Activated CD4-positive, alpha-beta T cell treated with anti-CD3 and anti-CD28 coated beads for 48 hours (primary cell): ENCODE measurements at places on chromosomes 11 and 22.

DNA sequence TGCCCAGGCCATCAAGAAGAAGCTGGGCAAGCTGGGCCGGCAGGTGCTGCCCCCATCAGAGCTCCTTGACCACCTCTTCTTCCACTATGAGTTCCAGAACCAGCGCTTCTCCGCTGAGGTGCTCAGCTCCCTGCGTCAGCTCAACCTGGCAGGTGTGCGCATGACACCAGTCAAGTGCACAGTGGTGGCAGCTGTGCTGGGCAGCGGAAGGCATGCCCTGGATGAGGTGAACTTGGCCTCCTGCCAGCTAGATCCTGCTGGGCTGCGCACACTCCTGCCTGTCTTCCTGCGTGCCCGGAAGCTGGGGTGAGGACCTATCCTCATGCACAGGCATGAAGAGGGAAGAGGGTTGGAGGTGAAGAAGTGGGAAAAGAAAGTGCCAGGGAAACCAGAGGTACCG is 5.3 kb upstream of the NHERF4 start:
- DNase-seq, result no peak

- no peak for DNase-seq
Observed at GRCh38 chr11:94855666-94856065, 87.5 kb downstream of the AMOTL1 start.

- peak; percentile 82 for DNase-seq
Observed at GRCh38 chr22:43385770-43386641, 25.8 kb upstream of the MPPED1 start.

DNA sequence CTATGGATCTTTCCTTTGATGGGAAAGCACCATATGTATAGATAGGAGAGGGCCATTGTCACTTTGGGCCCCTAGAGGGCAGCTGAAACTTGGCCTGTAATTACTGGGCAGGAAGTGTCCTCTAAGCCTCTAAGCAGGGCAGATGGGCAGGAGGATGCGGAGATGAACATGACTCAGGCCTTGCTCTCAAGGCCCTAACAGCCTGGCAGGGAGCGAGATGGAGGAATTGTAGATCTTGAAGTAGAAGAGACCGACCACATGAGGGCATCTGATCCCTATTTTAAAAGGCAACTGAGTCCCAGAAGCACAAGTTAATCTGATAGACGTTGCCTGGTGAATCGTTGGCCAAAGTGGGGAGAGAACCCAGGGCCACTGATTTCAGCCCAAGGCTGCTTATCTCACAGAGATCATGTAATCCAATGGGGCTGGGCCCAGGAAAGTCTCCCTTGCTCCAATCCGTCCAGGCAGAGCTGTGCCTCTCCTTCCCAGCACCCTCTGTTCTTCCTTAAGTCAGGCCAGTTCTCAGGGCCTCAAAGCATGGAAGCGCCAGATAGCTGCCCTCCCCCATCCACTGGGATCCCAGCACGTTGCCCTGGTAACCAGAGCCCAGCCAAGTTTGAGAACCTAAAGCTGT is 2.5 kb upstream of the SEPTIN3 start:
- DNase-seq, result peak; percentile 55

- peak; percentile 1 for DNase-seq
Observed at GRCh38 chr22:49765091-49765771, 62.4 kb downstream of the BRD1 start.

- no peak for DNase-seq
Observed at GRCh38 chr11:110185121-110185591, 92.0 kb downstream of the ZC3H12C start.

- DNase-seq, result peak; percentile 72
Observed at GRCh38 chr11:86632499-86633269, 39.7 kb downstream of the ME3 start.

DNA sequence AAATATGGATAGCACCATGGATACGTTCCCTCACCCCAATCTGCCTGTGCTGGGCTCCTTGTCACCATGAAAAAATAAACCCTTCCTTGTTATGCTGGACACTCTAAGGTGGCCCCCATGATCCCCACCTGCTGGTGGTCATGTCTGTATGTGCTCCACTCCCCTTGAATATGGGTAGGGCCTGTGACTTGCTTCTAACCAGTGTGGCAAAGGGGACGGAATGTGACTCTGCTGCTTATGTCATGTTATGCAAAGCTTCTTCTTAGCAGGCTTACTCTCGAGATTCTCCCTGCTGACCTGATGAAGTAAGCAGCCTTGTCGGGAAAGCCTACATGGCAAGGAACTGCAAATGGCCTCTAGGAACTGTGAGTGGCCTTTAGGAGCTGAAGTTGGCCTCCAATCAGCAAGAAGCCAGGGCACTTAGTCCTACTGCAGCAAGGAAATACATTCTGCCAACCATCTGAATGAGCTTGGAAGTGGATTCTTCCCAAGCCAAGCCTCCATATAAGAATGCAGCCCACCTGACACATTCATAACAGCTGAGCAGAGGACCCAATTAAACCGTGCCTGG is 159.9 kb downstream of the CCDC34 start:
- no peak for DNase-seq

DNA sequence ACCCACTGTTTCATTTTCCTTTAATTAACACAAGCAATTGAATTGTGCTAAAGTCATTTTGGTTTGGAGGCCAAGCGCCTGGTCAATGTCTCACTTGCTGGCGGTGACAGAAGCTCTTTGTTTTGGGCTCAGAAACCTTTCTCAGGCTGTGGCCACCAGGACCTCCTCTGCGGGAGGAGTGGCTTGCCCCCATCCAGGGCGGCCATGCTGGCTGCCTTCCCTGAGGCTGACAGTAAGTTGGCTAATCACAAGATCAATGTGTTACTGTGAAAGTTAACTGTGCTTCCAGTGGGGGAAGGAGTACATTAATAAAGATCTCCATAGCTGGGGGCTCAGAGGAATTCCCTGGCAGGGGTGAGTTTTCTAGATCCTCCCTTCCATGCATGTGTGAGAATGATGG is 1074.5 kb downstream of the NTM start:
- no peak for DNase-seq

- peak; percentile 74 for DNase-seq
Observed at GRCh38 chr22:29202212-29203192, 3.2 kb upstream of the EMID1 start.

GRCh38 chr11:2951231-2952110 is 22.3 kb upstream of the PHLDA2 start:
- no peak for DNase-seq

DNA sequence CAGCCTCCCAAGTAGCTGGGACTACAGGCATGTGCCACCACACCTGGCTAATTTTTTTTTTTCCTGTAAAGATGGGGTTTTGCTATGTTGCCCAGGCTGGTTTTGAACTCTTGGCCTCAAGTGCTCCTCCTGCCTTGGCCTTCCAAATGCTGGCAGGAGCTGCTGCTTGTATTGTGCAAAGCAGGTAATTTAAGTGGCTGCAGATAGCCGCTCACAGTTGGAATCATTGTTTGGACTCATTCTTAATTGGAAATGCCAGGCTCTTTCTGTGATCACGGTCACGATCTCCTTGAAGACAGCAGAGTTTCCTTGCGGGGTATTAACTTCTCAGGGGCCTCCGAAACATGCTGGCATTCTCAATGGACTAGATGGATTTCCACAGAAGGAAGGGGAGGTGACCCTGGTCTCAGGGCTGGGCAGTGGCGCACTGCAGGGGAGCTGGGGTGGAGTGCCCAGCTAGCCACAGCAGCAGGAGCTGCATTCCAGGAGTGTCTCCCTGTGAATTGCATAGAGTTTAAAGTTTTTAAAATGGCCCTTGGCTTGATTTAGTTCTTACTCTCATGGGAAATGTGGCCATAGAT is 136.1 kb downstream of the MORC2 start:
- no peak for DNase-seq

- DNase-seq, result no peak
Observed at GRCh38 chr22:40741116-40741515, 61.8 kb downstream of the MCHR1 start.

- no peak for DNase-seq
Observed at GRCh38 chr11:77236901-77237300, 64.6 kb downstream of the GDPD4 start.

DNA sequence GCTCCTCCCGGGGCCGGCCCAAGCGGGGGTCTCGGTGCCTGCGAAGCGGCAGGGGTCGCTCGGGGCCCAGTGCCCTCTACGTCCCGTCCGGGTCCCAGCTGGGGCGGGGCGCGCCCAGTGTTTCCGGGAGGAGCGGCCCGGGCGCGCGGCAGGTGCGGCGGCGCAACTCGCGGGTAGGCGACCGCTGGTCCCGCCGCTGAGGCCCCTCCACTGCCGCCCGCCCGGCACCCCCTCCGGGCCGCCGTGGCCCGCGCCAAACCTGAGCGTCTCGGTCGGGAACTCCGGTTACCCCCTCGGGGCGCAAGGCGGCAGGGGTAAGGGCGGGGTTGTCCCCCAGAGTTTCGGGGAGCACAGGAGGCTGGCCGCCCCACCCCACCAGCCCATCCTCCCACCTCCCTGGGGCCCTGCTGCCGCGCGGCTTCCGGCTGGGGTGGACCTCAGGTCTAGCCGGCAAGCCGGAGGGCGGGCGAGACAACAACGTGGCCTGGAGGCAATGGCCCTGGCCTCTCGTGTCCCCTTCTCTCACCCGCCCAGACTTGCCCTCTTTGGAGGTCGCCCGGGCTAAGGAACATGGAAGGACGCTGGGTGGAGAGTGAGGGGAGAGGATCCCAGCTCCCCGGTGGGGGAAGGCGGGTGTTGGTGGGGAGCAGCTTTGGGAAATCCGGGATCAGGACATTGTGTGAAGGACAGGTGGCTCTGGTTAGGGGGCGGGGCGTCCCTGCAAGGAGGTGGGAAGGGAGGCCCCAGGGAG is 398 bp upstream of the CRACR2B start:
- DNase-seq, result no peak

DNA sequence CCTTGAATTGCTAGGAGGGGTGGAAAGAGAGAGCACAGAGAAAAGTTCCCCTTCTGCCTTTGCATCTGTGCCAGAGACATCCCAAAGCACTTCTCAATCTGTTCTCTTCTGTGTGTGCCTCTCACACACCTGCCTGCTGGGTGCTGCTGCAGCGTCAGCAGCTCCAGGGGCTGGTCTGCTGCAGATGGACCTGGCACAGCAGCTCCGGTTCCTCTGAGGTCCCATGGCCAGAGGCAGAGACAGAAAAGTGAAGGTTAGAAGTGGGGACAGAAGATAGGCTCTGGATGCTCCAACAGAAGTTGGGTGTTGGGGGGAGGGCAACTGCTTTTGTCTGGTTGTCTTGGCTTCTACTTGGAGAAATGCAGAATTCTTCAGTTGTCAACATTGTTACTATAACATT is 48.9 kb upstream of the KIRREL3 start:
- no peak for DNase-seq

GRCh38 chr22:26065847-26066246 is 103.4 kb upstream of the SEZ6L start:
- no peak for DNase-seq

- no peak for DNase-seq
Observed at GRCh38 chr11:33479231-33479630, 221.4 kb downstream of the C11orf91 start.

DNA sequence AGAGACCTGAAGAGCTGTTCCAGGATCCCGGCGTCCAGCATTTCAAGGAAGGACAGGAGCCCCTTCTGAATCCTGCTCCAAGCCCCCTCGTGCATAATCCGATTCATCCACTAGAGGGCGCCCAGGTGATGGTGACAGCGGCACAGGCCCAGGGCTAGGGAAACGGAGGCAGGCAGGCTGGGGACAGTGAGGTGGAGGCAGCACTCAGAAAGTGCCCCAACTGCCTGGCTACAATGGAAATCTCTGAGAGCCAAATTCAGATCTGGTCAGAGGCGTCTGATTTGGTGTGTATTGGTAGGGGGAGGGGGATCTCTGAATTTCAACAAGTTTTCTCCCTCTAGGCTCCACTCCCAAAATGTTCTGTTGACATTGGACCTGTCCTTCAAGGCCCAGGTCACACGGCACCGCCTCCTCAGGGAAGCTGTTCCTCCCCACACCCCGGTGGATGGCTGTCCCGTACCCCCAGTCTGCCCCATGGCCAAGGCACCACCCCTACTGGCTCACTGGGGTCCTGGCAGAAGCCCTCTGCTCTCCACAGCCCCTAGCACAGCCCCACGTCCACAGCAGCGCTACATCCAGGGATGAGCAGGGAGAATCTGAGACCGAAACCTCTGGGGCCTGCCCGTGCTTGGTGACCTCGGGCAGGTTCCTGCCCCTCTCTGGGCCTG is 142.9 kb downstream of the CRYBB2 start:
- DNase-seq, result peak; percentile 84

DNA sequence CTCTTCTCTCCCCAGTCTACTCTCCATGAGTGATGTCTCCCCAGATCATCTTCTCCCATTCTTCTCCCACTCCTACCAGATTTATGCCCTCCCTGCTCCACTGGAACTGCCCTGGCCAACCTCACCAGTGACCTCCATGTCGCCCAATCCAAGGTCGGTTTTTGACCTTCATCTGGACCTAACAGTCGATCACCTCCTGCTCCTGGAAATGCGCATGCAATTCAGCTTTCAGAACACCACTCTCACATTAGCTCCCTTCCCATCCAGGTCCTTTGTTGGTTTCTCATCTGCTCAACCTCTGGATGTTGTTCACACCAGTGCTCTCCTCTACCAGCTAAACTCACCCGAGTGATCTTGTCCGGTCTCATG is 5.3 kb downstream of the RIBC2 start:
- no peak for DNase-seq

GRCh38 chr11:61976420-61976800 is 9.0 kb upstream of the FTH1 start:
- no peak for DNase-seq

DNA sequence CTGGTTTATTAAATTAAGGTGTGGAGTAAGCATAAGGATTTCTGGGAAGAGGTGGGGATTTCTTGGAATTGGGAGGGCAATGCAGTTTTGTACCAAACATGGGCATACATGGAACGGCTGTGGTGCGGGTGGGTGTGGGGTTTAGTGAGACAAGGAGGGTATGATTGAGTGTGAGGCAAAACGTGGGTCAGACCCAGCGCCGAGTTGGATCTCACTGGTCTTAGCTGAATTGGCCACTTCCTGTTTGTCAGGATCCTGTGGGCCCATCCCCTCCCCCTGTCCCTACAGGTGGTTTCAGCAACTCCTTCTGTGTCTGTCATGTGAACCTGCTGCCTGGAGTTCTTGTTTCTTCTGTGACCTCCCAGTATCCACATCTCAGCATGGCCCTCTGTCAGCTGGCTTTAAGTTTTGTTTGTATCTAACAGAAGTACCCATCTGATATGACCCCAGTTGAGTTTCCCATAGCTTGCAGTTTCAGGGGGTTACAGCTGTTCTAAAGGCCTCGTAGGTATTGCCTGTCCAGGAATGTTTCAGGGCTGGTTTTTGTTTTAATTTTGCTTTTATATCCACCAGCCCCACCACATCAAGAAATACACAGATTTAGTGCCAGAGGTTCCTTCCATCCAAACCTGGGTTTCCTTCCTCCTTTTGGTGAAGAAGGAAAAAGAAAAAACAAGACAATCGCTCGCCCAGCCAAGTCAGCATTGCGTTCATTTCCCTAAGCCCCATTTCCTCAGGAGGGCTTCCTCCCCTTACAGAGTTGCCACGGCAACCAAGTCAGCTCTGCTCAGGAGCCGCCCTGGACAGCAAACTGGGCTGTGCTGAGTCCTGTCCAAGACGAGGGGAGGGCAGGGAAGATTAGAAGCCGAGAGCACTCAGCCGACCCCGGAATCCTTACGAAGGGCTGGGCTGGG is 6.0 kb downstream of the APOL1 start:
- DNase-seq, result peak; percentile 53

DNA sequence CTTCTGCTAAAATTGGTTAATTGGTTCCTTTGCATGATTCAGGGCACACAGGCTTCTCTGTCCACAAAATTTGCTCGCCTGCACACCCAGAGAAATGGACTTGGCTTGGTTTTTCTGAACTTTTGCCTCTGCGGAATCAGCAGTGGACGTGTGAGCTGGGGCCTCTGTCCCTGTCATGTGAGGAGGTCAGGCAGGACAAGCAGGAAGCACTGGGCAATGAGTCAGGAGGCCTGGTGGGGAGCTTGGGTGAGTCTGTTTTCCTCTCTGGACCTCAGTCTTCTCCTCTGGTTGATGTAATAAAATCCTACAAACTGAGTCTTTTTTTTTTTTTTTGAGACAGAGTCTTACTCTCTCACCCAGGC is 10.4 kb upstream of the CELSR1 start:
- no peak for DNase-seq
